Pancreas (tissue), 10 donors: ENCODE measurements at places on chromosomes 1 and 21. TPM values are rescaled to one million over a fixed set of nuclear protein-coding genes. Genes with fewer than 3 reads are reported as not detected.

Gene PGLYRP4
- not detected for total RNA-seq

DNA sequence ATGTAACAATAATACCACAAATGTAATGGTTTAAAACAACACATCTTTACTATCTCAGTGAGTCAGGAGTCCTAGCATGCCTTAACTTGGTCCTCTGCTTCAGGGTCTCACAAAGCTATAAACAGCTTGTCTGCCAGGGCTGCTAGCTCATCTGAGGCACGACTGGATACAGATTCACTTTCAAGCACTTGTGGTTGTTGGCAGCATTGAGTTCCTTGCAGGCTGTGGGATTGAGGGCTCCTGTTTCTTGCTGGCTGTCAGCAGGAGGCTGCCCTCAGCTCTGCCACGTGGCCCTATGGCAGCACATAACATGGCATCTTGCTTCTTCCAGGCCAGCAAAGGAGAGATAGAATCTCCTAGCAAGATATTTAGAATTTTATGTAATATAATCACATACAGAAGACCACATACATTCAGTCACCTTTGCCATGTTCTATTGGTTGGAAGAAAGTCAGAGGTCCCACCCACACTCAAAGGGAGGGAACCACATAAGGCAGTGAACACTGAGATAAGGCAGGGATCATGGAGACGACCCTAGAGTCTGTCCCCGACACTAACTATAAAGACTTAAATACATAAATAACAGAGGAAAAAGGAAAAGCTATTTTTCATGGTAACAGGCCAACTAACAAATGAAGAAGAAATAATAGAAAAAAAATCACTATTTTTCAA, 18.9 kb upstream of the IPP start:
- DNase-seq, result no peak

Gene SLC5A9
- 6.0 TPM for total RNA-seq

- DNase-seq, result no peak
Observed at GRCh38 chr1:200305806-200306205, 104.0 kb downstream of the ZNF281 start.

Gene CD247
- not detected for total RNA-seq

DNA sequence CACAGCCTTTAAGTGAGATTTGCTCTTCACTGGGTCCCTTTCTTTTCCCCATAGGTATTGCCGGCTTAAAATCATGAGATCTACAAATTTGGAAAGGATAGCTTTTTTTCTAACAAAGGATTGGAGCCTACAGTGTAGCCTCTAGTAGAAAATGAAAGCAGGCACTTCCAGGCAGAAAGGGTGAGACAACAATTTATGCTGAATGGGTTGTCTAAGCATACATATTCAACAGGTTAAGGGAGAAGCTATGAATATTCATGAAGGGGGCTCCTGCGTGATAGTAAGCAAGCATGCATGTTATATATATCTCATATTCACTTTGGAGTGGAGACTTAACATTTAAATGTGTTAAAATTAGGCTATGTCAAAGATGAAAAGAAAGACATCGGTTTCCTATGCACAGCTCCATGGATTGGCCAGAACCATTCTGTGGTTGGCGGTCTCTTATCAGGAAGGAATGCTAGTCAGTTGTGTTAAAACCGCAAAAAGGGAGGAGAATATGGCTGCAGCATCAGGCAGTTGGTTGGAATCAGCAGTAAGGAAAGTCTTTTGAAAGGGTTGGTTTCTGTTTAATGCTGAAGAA, 66.0 kb downstream of the VCAM1 start:
- DNase-seq, result no peak

Gene GRHL3
- total RNA-seq, result 0.75 TPM
